ENCODE measurements at places on chromosomes 2 and 18.

- DNase-seq: no peak
Observed at GRCh38 chr2:98445177-98445682, 572 bp downstream of the INPP4A start.

GRCh38 chr2:23703037-23703582 is 223.8 kb downstream of the ATAD2B start:
- no peak for DNase-seq

GRCh38 chr18:68035774-68036522 is 519.4 kb upstream of the DSEL start:
- DNase-seq: no peak

- no peak for DNase-seq
Observed at GRCh38 chr2:74689671-74690070, 35.6 kb downstream of the SEMA4F start.

GRCh38 chr18:78984941-78985784 is 5.5 kb downstream of the SALL3 start:
- DNase-seq: no peak

DNA sequence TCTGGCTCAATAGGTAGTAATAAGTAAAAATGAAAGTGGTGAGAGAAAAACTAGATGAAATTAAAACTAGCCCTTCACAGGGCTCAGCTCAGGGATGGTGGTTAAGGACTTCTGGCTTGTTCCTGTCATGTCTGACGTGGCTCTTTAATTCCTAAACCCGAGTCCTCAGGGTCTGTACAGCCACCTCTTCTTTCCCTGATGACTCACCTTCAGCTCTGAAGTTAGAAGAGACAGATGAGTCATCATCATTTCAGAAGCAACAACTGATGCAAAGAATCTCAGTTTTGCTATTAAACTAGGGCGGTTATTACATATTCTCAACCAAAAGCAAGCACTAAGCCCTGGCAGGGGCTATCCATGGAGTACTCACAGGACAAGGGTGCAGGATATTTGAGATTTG is 24.0 kb upstream of the ITGB6 start:
- DNase-seq: no peak

GRCh38 chr2:73968357-73968937 is 16.3 kb upstream of the TET3 start:
- no peak for DNase-seq

DNA sequence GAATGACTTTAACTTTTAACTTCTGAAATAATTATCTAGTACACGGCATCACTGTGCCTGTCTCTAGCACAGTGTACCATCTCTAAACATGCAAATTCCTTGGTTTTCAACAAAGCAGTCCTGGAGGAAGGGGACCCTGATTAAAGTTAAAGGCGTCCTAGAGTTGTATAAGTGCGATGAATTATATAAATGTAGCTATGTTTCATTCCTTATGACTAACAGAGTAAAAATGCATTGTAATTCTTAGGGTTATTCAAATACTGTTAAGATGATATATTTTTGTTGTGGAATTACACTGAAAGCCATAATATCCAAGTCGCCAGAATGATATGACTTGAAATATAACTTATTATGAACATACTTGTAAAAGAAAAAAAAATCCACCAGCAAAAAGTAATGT is 544.9 kb upstream of the LINC00305 start:
- no peak for DNase-seq

GRCh38 chr2:15141211-15141610 is 419.9 kb downstream of the NBAS start:
- DNase-seq: no peak

GRCh38 chr2:198004173-198004572 is 199.8 kb downstream of the PLCL1 start:
- DNase-seq: no peak

- DNase-seq: no peak
Observed at GRCh38 chr2:1598041-1598710, 146.1 kb downstream of the PXDN start.

DNA sequence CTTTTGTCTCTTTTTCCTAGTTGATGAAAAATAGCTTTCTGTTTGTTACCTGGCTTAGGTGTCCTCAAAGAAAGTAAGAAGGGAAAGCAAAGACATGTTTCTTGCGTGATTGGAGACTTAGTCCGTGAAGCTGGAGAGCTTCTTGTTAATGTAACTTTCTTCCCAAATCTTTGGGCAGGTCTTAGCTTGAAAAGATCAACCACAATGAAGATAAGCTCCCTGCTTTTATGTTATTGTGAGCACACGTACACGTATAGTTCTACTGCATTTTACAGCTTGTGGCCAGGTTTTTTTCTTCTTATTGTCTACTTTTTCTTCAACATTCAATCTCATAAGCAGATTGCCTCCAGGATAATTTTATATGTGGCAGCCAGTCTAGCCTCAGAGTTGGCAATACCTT is 99.8 kb downstream of the DIS3L2 start:
- no peak for DNase-seq

- DNase-seq: no peak
Observed at GRCh38 chr2:36394804-36395203, 39.2 kb downstream of the CRIM1 start.

DNA sequence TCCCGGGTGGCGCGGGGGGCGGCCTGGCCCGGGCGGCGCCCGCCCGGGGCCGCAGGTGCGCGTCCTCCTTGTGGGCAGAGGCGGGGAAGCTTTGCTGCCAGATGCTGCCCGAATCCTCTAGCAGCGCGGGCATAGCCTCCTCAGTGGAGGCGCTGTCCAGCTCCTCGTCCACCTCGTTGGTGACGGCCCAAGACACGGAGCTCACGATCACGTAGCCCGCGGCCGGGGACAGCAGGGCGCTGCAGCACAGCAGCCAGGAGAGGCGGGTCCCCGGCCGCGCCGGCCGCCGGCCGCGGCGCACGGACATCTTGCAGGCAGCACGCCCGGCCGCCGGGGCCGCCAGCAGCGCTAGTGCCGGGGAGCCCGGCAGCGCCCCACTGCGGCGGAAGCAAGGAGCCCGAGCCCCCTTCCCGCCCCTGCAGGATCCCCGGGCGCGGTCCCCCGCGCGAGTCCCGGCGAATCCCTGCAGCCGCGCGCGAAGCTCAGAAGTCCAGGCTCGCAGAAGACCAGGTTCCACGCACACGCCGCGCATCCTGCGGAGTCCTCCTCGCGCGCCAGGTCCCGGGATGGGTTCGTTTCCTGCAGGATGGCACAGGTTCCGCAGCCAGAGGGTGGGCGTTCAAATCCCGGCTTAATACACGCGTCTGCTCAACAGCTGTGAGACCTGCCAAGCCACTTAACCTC is at the start of gene CREG2:
CREG2 (minus strand) TSS at position 353 of the 684 bp plus-strand sequence; CDS start at position 307, 46 bp downstream.
- DNase-seq: peak; percentile 67

DNA sequence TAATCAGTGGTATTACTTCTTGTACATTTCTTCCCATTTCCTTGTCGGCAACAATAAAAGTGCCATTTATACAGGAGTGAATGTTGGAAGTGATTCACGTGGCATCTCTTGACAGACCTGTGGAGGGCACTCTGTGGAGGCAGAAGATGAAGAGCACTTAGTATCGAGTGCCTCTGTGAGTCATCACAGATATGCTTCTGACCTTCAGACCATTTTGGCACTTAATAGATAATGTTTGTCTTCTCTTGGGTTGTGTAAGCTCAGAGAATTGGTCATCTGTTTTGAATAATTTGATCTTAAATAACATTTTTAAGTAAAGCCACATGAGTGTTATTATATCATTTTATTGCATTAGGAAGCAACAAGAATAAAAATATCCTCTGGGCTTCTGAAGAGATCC is 305.5 kb downstream of the PTPRM start:
- no peak for DNase-seq

DNA sequence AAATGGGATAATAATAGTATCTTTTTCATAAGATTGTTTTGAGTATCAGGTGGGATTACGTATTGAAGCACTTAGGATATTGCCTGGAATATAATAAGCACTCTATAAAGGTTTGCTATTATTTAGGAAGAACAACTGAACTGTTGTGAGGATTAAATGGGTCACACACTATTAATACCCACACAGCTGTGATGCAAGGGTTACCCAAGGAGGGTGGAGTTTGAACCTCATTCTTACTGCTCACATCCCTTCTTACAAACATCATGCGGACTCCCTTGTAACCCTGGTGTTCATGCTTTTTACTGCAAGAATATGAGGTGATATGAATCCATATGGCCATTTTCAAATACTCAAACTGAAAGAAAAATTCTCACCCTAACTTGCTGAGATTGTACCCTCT is 113.5 kb downstream of the KCTD1 start:
- DNase-seq: no peak

- DNase-seq: no peak
Observed at GRCh38 chr2:33620-34019, 12.7 kb downstream of the FAM110C start.

DNA sequence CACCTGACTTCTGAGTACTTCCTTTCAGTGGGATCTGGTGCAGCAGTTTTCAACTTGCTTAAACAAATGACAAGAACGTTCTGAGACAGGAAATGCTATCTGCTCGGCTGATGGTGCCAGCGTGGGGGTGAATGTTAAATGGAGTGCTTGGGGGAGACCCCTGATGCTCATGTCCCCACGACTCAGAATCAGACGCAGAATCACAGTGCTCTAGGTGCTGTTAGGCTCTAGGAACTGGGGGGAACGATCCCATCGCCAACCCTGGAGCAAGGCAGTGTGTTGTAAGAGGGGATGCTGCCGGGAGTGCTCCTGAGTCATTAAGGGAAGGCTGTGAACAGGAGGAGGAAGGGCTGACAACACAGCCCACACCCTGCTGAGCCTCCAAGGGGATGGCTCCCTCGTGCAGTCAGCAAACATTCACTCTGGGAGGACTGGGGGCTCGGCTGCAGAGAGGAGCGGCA is 34.1 kb upstream of the KCNF1 start:
- peak; percentile 72 for DNase-seq

GRCh38 chr2:61187085-61187484 is 25.1 kb downstream of the C2orf74 start:
- no peak for DNase-seq

DNA sequence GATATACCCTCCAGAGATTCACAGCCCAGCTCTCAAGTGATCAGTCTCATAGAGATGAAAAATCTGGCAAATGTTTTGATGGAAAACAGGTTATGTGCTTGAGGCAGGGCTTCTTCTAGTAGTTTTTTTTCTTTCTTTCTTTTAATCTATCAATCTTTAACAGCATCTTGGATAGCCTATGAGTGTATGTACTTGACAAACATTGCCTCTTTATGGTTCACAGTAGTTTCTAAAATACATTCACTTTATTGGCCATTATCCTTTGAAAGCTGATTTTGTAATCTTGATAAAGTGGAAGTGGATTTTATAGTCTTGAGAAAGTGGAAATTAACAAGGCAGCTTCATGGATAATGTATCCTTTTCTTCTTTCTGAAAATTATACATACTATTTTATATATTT is 51.4 kb upstream of the IL1R1 start:
- DNase-seq: no peak

DNA sequence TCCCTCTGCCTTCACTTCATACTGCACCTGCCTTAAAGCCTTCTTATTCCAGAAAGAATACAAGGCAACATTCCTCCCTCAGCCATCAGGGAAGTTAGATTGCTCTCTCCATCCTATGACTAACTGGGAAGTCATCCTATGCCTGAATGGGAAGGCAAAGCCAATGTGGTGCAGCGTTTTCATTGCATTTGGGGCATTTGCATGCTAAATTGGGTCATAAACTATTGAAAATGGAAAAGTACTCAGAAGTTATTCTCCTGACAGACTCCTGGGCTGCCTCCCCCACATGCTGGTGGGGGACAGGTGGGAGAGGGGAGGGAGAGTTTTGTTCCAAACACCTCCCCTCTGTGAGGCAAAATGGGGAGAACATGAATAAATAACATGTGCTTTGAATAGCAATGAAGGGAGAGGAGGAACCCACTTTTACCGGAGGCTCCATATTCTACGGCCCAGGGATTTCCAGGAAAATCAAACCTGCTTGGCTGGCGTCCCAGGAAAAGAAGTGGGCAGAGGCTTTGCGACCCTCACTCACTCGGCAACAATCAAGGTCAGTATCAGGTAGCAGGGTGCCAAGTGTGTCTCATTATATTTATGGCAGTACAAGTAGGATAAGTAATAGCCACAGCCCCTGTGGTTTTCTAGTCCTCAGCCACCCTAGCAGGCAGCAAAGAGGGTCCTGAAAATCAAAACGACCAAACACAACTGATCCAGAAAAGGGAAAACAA is 84.1 kb downstream of the BOD1L2 start:
- DNase-seq: no peak

GRCh38 chr2:237429753-237430152 is 15.8 kb upstream of the COL6A3 start:
- no peak for DNase-seq

DNA sequence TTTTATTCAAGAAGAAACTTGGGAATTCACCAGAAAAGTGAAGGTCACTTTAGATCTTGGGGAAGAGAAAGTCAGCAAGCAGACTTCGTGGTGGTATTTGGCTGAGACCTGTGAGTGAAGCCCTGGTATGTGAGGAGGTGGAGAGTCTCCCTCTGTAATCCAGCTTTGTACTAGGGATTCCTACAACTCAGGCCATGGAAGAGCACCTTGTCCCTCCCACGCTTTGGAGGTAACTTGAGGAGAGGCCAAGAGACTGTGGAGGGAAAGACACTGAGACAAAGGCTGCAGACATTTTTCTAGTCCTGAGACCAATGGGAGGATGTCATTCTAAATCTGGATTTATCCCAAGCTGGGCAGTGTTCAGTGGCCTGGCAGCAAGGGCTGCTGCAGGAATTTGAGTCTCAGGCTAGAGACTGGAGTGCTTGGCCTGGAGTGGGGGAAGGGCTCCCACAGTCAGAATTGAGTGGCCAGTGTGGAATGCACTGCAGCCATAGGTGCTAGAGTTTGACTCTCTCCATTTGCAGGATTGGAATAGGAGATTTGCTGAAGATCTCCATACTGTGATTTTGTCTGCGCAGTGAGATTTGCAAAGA is 219.0 kb downstream of the ACTR3 start:
- DNase-seq: no peak

DNA sequence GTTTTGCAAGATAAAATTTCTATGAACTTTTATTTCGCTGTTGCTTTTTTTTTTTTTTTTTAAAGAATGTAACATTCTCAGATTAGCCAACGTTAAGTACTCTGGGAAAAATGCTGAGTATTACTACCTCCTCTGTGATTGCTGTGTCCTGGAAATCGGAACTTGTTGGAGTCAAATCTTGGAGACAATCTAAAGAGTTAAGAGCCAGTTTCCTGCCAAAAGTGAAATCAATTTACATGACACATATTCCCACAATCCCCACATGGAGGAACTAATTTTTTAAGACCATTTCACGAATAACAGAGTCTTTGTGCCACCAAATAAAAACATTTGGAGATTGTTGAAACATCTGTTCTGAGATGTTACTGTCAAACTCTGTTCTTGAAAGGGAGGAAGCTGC is 127.8 kb downstream of the MEP1B start:
- DNase-seq: no peak

- DNase-seq: no peak
Observed at GRCh38 chr2:197258580-197258979, 52.0 kb downstream of the ANKRD44 start.

- DNase-seq: no peak
Observed at GRCh38 chr2:239344857-239345216, 56.0 kb downstream of the HDAC4 start.

Data from nucleus accumbens (tissue), 56 donors.